ENCODE measurements at places on chromosomes 7 and 10. TPM values are rescaled to one million over a fixed set of nuclear protein-coding genes. Genes with fewer than 3 reads are reported as not detected.

The AGR2 gene
- polyA plus RNA-seq, result 62.0 TPM

The EGR2 gene
- 0.83 TPM for polyA plus RNA-seq

The PYROXD2 gene
- polyA plus RNA-seq, result 13.1 TPM

The FBXL13 gene
- polyA plus RNA-seq, result 3.1 TPM

The TAS2R39 gene
- polyA plus RNA-seq, result not detected

DNA sequence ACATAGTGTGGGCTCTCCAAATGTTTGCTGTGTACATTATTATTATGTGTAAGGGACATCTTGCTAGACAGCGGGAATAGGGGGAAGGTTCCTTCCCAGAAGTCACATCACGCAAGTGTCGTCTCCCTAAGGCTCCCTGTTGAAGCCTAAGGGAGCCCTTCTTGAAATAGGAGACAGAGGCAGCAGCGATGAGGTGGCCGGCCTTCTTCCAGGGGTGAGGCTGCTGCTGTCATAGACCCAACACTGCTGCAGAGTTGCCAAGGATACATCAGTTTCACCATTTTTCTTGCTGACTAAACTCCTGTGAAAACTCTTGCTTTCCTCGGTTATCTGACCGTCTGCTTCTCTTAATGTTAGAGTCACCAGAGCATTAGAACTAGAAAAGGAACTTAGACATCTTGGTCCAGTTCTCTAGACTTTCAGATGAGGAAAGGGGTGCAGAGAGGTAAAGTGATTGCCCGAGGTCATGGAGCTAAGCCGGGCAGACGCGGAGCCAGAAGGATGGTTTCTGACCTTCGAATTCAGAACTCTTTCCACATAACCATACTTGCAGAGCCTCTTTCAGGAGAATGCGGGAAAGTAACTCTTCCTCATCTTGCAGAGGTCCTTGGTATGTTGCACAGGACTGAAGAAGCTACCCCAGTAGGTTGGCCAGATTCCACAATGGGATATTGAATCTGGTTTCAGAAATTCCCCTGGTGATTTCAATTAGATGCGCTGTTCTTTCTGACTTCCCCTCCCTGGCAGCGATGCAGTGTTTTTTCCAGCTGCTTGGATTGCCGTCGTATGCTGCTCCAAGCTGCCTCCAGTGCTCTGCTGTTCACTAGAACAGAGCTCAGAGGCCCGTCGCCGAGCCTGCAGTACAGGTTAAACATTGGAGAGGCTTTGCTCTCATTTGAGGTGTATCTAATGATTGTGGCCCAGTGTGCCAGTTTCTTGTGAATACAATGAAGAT, 217.1 kb downstream of the CAMK1D start:
- no peak for DNase-seq

GRCh38 chr7:42095791-42096190, 141.2 kb downstream of the GLI3 start:
- no peak for DNase-seq

GRCh38 chr10:64115908-64116643, 594.9 kb downstream of the REEP3 start:
- DNase-seq, result no peak

DNA sequence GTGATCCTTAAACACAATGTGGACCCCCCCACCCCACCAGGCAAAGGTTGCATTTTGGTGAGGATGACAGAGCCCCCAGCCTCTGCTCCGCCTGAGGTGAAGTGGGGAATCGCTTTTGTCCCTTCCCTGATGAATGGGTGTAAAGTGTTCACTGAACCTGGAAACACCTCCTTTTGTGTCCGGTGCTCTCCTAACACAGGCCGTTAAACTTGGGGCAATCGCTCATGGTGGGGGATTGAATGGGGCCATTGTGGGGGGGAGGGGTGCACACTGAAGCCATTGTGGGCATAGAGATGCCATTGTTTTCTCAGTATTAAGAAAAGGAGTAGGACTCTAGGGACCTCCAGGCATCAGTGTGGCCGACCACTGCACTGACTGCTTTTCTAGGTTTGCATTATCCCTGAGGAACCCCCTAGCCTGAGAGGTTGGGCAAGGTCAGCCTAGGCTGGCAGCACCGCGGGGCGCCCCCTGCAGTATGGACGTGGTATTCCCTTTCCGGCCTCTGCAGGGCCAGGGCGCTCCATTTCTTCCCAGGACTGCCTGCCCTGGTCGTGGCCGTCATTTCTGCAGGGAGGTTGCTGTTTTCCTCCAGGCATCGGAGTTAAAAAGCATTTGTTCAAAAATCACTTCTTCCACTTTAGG, 158.3 kb downstream of the TCF7L2 start:
- DNase-seq, result no peak

GRCh38 chr10:93790439-93790838, 32.7 kb downstream of the LGI1 start:
- DNase-seq, result no peak

- DNase-seq, result no peak
Observed at GRCh38 chr10:89894051-89894450, 192.7 kb downstream of the KIF20B start.

GRCh38 chr7:74317146-74317782, 28.1 kb downstream of the CLIP2 start:
- no peak for DNase-seq

DNA sequence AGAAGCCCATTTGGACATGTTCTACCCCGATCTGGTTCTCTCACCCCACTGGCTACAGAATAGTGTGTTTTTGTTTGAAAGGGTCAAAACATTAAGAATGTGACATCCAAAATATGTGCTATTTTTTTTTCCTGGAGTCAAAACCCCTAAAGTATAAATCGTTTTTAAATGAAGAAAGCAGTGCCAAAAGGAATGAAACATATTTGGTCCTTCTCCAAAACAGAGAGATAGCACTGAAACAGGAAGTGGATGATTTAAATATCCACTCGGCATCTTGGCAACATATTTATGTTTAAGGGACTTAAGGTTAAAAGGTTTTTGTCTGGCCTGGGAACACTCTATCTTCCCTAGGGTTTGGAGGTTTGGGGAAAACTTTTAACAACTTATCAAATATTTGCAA, 32.3 kb downstream of the CALD1 start:
- DNase-seq, result peak; percentile 49

- DNase-seq, result no peak
Observed at GRCh38 chr10:85648279-85648754, 718.3 kb downstream of the GRID1 start.
